ENCODE measurements at places on chromosomes 16 and 17.

DNA sequence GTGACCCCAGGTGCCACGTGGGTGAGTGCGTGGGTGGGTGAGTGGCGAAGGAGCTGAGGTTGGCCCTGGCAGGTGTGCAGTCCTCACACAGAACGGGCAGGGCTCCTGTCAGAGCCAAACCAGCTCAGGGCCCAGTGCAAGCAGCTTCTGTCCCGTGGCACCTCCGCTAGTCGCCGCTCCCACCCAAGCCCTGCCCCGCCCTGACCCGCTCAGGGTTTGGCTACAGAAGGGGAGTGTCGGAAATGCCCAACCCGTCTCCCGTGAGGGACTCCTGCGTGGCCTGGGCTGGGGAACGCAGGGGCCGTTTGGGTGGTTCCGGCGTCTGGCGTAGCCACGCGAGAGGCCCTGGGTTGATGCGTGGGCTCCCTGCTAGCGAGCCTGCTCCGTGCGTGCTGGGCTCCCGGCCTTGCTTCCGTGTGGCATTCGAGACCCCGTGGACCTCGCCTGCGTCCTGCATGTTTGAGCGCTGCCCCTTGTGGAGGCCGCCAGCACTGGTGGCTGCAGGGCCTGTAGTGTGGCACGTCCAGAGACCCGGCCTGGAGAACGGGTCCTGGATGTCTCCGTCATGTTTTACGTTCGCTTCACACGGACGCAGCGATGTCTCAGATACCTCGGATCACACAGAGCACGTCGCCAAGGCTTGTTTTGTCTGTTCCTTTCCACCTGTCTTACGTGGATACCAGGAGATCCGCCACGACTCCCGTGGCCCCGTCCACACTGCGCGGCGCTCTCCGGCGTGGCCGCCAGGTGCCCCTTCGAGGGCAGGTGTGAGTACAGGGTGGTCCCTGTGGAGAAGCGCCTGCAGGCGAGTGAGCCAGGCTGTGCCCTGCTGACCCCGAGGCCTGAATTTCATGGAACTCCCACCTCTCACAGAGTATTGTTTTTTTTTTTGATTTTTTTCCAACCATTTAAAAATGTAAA is 10.2 kb downstream of the CAPN15 start:
- no peak for DNase-seq

GRCh38 chr17:69547230-69547629 is 132.7 kb downstream of the MAP2K6 start:
- DNase-seq = no peak

DNA sequence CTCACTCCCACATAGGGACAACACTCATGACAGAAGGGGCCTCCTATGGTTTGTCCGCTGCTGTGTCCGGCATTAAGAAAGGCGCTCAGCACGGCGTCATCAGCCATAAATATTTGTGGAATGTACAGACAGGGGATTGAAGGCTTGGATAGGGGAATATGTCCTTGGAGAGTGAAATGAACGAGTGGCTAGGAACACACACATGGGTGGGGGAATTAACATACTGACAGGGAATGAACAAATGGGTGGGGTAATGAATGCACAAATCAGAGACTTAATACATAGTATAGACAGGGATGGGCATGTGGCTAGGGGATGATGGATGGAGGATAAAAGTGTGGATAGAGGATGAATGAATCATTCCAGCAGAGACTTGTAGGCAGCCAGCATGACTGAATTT is 154.0 kb upstream of the HSBP1 start:
- DNase-seq = no peak

DNA sequence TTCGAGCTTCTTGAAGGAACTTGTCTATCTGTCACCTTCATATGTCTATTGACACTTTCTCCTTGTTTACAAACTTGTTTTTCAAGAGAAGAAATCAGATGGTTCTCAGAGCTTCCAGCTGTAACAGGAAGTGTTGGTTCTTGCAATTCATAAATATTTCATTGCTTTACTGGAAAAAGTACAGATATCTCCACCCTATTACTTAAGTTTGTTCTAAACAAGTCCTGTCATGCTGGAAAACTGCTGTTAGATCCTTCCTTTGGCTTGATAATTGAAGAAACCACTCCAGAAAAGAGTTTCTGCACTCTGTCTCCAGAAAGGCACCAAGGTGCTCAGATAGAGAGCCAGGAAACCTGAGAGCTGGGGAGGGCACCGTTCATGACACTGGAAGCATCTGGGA is 181.6 kb downstream of the DNAH9 start:
- no peak for DNase-seq

- no peak for DNase-seq
These were observed 15.1 kb upstream of the GLG1 start for GRCh38 chr16:74622005-74622404.

GRCh38 chr17:64437944-64438525 is 10.9 kb upstream of the MILR1 start:
- DNase-seq = no peak

GRCh38 chr16:49049191-49049590 is 232.4 kb downstream of the CBLN1 start:
- DNase-seq = no peak

- no peak for DNase-seq
These were observed 92.1 kb downstream of the TBC1D16 start for GRCh38 chr17:79943347-79944241.

GRCh38 chr16:75916451-75916850 is 190.2 kb upstream of the CPHXL start:
- DNase-seq = no peak

DNA sequence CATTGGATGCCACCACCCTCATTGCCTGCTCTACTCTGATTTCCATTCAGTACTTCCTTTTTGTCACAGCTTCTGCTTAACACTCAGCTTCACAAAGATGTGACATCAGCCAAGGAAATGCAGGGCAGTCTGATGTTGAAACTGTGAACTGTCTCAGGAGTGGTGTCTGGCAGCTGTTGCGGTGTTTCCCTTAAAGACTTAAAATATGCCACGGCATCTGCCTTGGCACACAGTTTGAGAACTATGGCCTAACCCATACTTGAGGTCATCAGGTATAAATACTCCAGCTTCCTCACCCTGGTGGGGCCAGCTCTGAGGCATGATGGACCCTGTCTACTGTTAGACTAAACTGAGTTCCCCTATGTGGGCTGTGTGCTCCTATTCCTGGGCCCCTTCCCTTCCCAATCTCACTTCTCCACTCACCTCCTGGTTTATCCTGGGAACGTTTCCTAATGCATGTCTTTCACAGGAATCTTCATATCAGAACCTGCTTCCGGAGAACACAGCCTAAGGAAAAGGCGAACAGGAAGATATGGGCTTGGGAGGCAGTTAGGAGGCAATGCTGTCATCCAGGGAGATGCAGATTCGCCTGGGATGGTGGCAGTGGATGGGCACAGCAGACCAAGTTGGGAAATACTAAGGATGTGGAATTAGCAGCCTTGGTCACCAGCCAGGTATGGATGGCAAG is 96.5 kb downstream of the WSCD1 start:
- no peak for DNase-seq

DNA sequence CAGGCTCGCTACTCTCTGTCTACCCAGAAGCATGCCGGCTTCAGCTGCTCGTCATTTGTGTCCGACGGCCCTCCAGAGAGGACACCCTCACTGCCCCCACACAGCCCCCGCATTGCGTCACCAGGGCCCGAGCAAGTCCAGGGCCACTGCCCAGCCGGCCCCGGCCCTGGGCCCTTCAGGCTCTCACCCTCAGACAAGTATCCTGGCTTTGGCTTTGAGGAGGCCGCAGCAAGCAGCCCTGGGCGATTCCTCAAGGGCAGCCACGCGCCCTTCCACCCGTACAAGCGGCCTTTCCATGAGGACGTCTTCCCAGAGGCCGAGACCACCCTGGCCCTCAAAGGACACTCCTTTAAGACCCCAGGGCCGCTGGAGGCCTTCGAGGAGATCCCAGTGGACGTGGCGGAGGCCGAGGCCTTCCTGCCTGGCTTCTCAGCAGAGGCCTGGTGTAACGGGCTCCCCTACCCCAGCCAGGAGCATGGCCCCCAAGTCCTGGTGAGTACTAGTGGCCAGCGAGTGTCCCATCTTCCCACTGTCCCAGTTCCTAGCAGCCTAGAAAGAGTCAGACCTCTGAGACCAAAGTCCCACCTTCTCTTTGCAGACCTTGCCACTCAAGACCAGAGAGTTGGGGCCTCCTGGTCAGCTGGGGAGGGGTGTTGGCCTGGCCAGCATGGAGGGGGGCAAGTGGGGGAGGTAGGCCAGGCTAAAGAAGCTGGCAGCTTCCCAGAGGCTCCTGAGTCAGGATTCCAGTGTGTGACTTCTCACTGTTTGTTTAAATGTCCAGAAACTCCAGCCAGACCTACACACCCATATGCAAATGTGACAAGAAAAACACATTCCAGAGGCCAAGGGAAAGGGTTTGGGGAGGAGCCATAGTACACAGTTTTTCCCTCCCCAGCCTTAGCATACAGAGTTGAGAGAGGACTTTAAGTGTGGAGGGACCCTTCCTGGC is 18.6 kb downstream of the FOXN1 start:
- DNase-seq = no peak

DNA sequence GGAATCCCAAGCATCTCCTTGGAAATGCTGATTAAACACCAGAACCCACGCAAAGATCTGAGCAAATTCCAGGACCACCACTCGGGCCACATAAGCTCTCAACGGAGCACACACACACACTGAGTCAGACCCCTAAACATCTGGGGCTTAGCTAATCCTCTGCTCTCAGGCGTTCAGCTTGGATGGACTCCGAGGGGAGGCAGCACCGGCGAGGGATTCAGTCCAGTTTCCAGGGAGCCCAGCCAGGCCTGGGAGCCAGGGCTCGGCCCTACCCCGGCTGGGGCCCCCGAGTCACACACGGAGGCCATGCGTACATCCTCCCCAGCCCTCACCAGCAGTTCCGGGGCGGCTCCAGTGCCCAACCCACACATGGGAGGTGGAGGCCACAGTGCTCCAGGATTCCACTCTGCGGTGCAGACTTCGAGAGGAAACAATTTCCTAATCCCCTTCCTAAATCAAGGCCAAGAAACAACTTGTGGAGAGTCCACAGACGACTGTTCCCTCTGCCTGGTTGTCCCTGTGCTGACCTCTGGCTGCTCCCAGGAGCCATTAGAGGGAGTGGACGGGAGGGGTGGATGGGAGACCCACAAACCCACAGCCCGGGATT is 70.5 kb downstream of the GAS7 start:
- peak; percentile 56 for DNase-seq

DNA sequence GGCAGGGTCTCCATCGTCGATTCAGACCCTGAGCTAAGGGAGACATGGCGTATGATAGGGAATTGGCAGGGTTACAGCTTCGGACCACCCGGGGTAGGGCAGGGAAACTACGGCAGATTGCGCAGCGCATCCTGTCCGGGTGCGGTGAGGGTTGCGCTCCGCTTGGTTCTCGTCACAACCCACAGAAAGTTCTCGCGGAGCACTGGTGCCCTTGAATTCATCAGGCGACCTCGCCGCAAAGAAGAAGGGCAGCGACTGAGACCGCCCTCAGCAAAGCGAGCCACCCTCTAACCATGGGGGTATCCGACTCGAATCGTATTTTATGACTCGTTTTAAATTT is 1.2 kb downstream of the HS3ST3B1 start:
- no peak for DNase-seq

GRCh38 chr17:15432807-15433611 is 34.4 kb downstream of the CDRT4 start:
- DNase-seq = no peak

GRCh38 chr17:8451933-8452614 is 16.4 kb downstream of the NDEL1 start:
- DNase-seq = no peak

DNA sequence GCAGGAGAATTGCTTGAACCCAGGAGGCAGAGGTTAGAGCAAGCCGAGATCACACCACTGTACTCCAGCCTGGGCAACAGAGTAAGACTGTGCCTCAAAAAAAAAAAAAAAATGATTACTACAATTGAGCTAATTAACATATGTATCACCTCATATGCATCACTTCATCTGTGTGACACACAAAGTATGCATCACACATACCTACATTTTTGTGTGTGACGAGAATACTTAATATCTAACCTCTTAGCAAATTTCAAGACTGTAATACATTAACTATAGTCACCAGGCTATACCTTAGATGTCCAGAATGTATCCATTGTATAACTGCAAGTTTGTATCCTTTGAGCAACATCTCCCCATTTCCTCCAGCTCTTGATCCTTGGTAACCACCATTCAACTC is 214.2 kb upstream of the MON1B start:
- DNase-seq = no peak

GRCh38 chr16:767743-768235 is 7.3 kb downstream of the MSLN start:
- no peak for DNase-seq

- DNase-seq = no peak
These were observed 25.1 kb downstream of the SMARCE1 start for GRCh38 chr17:40622509-40622928.

DNA sequence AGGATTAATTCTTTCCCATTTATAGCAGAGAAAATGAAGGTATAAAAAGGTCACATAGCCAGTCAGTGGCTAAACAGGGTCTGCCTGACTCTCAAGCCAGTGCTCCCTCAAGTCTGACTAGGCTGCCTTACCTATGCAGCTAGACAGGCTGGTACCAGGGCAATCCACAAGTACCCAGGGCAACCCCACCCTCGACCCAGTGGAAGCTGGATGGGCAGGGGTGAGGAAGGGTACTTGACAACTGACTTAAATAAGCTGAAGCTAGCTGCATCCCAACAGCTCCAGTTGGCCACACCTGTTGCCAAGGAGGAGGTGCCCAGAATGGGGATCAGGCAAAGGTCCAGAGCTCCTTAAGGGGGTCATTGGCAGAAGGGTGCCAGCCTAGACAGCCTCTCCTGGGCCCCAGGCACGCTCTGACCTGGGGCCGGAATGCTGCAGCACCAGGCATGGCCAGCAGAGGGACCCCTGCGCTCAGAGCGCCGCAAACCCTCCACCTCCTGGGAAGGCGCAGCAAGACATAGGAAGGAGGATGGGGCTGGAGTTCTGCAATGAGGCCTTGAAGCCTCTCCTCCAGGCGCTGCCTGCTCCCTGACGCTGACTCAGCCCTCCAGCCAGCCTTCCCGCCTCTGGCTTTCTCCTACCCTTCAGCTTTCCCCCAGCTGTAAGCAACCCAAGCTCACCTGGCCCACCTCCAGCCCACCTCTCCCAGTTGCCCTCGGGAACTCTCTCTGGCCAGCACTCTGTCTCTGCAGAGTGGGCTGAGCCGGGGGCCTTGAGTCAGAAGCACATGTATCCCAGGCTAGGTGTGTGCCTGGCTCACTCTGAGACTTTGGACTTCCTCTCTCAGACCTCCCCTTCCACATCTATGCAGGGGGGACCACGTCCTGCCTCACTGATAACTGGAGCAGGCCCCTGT is 28.8 kb downstream of the MPP2 start:
- peak; percentile 91 for DNase-seq

- no peak for DNase-seq
These were observed 2.7 kb upstream of the CAPNS2 start for GRCh38 chr16:55563797-55564196.

- no peak for DNase-seq
These were observed 1171.0 kb upstream of the GOT2 start for GRCh38 chr16:59905131-59905530.

GRCh38 chr17:57626520-57627210 is 118.4 kb downstream of the CCDC182 start:
- DNase-seq = no peak

Data from retina (tissue), 1 donor.